ENCODE measurements at places on chromosomes 16 and 17.

- no peak for DNase-seq
These were observed 33.0 kb upstream of the TMC5 start for GRCh38 chr16:19384656-19385055.

GRCh38 chr17:5126719-5127488, 11.1 kb downstream of the USP6 start:
- DNase-seq: no peak

- no peak for DNase-seq
These were observed 42.4 kb upstream of the GNG13 start for GRCh38 chr16:842711-843560.

GRCh38 chr16:74216319-74216718, 80.3 kb upstream of the PSMD7 start:
- no peak for DNase-seq

DNA sequence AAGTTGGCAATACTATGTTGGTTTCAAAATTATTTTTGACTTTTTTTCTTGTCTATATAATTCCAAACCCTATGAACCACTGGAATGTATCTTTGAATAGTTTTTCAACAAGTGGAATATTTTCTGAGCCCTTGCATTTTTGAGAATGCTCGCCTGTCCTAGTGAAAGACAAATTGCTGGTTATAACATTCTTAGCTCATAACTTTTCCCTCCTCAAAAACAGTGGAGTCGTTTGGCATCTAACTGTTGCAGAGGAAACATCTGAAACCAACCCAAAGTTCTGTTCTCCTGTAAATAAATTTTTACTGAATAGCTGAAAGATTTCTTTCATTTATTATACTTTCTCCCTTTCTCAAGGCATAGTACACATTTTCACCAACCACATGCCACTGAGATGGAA, 11.3 kb upstream of the COX10 start:
- DNase-seq: no peak

DNA sequence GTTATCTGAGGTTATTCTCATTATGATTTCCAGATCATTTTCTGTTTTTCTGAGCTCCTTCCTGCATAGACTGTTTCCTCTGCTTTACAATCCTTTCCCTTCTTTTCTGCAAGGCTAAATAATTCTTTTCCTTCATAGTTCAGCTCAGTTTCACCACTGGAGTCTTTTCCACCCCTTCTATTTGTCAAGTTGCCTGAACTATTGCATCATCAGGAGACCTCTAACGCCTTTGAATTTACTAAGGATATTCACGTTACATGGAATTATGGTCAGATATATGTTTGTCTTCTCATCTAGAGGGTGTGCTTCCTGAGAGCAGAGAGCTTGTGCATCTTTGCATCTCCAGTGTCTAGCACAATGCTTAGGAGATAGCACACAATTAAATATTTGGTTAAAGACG, 140.4 kb upstream of the CA10 start:
- no peak for DNase-seq

DNA sequence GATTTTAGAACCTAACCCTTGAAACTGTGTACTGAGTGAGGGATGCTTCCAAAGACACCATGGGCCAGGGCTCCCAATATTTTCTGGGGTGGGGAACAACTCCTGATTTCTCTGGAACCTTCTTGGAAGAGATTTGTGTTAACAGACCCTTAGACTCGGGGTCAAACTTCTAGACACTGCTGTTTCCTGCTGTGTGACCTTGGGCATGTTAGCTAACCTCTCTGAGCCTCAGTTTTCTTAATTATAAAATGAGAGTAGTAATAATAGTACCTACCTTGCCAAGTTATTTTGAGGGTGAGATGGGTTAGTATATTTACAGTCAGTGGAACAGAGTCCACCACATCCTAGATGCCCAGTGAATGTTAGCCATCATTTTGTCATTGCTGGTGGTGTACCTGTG, 18.8 kb downstream of the POLR3E start:
- DNase-seq: no peak

DNA sequence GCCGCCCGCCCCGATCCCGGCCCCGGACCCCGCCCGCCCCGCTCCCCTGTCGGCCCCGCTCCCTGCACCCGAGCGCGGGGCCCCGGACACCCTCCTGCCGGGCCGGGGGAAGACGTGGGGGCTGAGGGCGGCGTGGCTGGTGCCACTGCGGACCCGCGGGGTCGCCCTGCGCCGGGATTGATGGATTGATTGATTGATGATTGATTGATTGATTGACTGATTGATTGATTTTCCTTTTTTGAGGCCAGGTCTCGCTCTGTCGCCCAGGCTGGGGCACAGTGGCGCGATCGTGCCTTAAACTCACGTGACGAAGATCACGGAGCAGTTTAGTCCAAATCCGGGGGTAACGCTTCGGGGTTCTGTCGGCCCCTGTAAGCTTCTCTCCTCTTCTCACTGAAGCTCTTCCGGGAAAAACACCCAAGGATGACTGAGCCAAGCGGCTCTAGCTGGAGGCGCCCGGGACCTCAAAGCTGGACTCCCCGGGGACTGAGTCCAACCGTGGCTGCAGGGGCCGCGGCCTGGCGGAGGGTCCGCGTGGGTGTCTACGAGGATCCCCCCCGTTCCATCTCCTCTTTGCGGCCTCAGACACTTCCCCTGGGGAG, 40.2 kb upstream of the BHLHA9 start:
- DNase-seq: no peak

DNA sequence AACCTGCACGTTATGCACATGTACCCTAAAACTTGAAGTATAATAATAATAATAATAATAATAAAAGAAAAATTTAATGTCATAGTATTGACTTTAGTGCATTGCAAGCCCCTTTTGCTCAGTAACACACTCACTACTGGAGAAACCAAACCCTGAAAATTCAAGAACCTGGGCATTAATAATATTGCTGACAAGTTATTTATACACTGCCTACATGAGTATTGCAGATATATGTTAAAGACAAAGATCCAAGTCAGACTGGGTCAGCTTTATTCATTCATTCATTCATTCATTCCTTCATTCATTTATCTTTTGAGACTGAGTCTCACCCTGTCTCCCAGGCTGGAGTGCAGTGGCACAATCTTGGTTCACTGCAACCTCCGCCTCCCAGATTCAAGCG, 1711.2 kb downstream of the TP53TG3F start:
- no peak for DNase-seq

- DNase-seq: no peak
These were observed 21.5 kb downstream of the GINS2 start for GRCh38 chr16:85667261-85667660.

DNA sequence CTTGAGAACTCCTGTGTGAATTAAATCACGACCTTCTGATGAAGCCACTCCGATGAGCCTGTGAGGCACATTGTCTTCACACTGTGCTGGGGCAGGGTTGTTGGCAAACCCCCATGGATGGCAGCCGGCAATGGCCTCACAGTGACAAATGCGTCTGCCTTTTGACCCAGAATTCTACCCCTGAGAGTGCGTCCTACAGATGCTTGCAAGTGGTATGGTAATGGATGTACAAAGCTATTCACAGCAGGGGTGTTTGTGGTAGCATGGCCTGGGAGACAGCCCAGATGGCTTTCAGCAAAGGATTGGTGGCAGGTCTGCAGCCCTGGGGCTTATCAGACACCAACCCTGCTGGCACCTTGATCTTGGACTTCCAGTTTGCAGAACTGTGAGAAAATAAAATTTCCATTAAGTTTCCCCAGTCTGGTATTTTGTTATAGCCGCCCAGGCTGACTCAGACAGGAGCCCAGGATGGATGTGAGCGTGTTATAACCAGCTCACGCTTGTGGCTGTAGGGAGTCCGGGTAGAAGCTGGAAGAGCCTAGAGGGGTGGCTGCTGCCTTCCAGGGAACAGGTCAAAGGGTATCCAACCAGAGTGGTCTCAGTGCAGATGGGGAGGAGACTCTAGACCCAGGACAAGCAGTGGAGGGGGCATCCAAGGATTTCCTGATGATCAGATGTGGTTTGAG, 10.1 kb downstream of the AFMID start:
- DNase-seq: no peak

GRCh38 chr17:17159571-17159970, 46.6 kb downstream of the PLD6 start:
- no peak for DNase-seq

GRCh38 chr16:1911467-1912214, 6.6 kb downstream of the HS3ST6 start:
- no peak for DNase-seq
